Activated naive CD4-positive, alpha-beta T cell treated with Interleukin-2 at 50 U/mL for 16 hours (primary cell): ENCODE measurements at places on chromosomes 3 and 15.

DNA sequence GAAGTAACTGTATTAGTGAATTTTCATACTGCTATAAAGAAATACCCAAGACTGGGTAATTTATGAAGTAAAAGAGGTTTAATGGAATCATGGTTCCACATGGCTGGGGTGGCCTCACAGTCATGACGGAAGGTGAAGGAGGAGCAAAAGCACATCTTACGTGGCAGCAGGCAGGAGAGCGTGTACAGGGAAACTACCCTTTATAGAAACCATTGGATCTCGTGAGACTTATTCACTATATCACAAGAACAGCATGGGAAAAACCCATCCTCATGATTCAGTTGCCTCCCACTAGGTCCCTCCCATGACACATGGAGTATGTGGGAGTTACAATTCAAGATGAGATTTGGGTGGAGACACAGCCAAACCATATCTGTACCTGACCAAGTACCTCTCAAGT lies 812.3 kb upstream of the ALCAM start:
- no peak for DNase-seq

DNA sequence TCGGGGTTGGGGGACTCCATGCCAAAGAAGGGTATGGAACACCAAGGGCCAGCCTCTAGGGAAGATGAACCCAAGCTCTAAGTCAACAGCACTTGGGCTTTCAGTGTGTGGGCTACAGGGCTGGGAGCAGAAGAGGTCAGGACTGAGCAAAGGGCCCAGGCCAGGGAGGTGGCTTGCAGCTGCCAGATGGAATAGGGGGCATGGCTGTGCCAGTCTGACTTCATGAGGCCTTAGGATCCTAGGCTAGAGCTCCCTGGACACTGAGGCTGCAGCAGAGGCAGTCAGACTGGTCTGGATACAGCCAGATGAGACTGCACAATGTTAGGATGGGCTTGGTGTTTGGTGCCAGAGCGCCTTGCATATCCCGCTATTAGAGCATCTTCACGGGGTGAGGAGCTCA lies 3.8 kb downstream of the RASGRF1 start:
- no peak for DNase-seq

DNA sequence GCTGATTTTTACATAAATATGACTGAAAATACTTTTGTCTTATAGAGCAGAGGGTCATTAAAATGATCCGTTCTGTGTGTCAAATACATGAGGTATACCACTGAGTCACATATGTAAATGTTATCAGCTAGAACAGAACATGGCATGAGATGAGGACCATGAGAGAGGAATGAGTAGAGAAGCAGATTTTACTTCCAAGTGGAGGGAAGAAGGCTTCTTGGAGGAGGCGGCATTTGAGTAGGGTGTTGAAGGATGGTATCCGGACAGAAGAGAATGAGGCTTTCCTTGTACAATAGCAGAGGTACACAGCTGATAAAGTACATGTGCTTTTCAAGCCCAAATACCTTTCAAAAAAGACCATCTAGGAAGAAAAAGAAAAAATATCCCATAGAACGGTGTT lies 4.8 kb downstream of the LIPC start:
- DNase-seq: no peak

DNA sequence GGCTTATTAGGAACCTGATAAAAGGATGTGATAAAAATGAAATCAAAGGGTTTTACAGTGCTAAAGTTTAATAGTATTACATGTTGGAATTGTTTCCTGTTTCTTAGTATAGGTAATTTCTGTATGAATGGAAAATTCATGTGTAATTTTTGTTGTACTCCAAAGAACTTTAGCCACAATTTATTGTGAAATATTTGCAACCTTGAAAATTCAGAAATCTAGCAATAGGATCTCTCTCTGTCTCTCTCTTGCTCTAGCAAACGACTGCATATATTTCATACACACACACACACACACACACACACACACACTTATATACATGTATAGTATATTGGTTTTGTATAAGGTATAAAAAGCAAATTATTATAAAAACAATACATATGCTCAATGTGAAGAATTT lies 59.6 kb downstream of the PIAS1 start:
- no peak for DNase-seq

GRCh38 chr3:60322298-60322856 lies 928.9 kb downstream of the FHIT start:
- DNase-seq: no peak

GRCh38 chr3:42165211-42165610 lies 74.1 kb downstream of the TRAK1 start:
- DNase-seq: no peak

GRCh38 chr3:65597226-65597951 lies 441.3 kb downstream of the MAGI1 start:
- DNase-seq: no peak

GRCh38 chr15:94119298-94119811 lies 112.0 kb upstream of the MCTP2 start:
- no peak for DNase-seq

DNA sequence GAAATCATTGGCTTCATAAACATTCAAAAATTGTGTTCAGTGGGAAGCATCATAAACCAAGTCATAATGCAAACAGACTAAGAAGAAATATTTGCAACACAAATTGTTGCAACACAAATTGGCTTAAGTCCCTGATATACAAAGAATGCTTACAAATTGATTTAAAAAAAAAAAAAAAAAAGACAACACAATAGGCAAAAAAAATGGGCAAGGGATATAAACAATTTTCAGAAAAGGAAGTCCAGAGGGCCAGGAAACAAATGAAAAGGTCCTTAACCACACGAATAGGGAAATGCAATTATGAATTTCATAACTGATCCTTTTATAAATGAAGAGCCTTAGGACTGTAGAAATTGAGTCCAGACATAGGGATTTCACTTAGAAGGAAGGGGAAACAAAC lies 98.9 kb downstream of the LRRK1 start:
- DNase-seq: no peak

- no peak for DNase-seq
Observed at GRCh38 chr3:74332165-74332564, 282.3 kb downstream of the CNTN3 start.

DNA sequence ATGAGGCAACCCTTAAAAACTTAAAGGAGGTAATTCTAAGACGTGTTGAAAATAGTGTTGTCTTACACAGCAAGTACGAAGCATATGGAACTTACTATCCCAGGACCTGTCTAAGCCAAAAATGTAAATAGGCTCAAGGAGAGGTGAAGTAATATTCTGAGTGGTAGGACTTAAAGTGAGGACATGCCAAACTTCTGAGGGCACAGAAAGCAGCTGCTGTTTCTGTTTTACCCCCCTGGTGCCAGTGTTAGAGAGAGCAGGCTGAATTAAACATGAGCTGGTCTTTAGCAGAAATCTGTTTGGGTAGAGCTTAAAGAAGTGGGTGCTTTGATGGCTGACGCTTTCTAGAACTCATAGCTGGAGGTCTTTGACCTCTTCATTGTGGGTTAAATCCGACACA lies 149.7 kb upstream of the NPHP3 start:
- no peak for DNase-seq

GRCh38 chr3:48552111-48552951 lies 4.3 kb downstream of the PFKFB4 start:
- no peak for DNase-seq

GRCh38 chr3:10008588-10009344 lies 17.5 kb upstream of the FANCD2 start:
- peak; percentile 88 for DNase-seq

DNA sequence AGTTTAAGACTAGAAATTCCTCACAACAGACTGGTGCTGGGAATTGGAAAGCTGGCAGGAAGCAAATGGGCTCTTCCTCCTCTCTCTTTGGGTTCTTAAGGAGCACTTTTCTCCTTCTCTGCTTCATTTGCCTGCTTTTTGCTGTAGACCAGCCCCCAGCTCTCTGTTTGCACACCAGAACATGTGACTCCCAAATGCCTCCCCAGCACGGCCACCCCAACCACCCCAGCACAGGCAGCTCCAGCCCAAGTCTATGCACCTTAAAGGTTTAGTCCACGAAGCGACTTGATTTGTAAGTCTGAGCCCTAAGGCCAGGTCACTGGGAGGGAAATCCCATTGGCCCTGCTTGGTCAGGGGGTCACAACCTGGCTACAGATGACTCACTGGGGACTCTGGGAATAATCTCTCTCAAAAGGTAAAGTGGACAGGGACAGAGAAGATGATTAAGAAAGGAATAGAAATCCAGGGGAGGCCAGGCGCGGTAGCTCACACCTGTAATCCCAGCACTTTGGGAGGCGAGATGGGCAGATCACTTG lies 377.8 kb upstream of the PROK2 start:
- DNase-seq: no peak

- DNase-seq: no peak
Observed at GRCh38 chr15:57580428-57580827, 11.3 kb upstream of the MYZAP start.

DNA sequence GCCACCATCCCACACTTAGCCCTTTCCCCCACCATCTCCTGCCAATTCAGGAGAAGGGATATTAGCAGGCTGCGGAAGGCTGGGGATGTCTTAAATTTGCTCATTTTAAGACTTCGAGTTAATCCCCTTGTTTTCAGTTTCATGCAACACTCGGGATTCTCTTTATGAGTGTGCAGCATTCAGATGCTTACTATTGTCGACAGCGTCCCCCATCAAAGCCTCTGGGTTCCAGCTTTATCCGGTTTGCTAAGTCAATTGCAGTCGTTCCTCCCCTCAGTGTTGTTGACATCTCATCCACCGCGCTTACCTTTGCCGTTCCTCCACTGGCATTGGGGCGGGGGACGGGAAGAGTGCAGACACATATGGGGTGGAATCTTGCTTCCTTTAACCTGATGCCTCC lies 220.2 kb downstream of the VPS13C start:
- no peak for DNase-seq

DNA sequence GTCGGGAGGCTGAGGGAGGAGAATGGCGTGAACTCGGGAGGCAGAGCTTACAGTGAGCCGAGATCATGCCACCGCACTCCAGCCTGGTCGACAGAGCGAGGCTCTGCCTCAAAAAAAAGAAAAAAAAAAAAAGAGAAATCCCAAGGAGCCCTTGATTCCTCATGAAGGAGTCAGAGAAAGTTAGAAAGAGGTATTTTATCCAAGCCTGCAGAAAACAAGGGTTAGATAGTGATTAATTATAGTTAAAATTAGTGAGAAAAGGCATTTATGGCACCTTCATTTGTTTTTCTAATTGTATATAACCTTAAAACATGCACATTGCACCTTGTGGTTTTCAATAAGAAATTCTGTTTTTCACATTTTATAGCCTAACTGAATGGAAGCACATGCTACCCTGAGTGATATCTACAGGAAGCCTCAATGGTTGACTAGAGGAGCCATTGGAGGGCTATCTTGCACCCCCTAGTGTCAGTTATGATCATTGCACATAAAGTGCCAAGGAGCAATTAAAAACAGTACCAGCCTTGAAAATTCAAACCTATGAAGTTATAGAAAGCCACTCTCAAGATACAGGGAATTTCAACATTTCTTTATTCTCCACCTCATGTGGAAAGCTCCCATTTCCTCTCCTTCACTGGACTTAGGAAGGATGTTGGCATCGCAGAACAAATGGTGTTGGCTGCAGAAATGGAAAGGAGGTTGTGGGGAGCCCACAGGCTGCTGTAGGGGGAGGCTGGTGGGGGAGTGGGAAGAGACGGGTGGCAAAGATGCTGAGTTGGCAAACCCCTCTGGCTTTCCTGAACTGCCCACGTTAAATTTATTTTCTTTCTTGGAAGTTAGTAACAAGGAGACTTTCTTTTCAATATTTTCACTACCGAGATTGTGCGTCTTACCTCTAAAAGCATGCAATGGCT lies 48.5 kb downstream of the ITGA11 start:
- no peak for DNase-seq

- no peak for DNase-seq
Observed at GRCh38 chr3:104066658-104067057, 1300.1 kb upstream of the ALCAM start.

DNA sequence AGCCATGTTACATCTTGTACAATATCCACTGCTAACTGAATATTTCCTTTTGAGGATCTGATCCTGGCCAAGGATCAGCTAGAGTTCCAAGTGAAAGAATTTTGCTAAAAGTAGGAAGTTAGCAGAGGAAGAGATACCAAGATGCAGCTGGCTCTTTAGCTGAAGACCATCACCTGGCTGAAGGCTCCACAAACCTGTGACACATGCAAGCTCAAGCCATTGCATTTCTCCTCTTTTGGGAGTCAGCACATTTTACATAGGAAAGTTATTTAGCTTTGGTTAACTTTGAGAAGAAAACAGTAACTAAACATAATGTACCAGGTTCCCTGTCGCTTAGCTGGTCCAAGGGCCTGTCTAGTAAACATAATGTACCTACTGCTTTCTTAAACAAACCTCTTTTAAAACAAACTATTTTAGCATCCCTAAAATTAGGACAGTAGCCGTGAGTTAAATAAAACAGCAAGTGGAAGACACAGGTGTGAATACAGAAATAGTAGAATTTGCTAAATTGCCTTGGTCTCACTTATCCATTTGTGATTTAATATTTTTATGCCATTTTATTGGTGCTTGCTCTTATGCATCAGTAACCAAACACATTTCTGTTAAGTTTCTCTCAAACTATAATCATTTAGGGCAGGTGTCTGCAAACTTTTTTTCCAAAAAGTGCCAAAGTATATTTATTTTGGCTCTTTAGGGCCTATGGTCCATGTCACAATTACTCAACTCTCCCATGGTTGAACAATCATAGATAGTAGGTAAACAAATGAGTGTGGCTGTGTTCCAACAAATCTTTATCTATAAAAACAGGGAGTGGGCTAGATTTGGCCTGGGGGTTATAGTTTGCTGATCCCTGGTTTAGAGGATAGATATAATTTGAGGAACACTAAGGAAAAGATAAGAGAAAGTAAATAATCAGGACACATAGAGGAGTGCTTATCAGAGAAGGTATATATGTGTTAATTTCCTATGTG lies 11.2 kb downstream of the GCSAM start:
- no peak for DNase-seq

- no peak for DNase-seq
Observed at GRCh38 chr3:170301405-170301804, 56.1 kb upstream of the SKIL start.

GRCh38 chr3:150783920-150784746 lies 21.2 kb upstream of the SIAH2 start:
- peak; percentile 25 for DNase-seq

DNA sequence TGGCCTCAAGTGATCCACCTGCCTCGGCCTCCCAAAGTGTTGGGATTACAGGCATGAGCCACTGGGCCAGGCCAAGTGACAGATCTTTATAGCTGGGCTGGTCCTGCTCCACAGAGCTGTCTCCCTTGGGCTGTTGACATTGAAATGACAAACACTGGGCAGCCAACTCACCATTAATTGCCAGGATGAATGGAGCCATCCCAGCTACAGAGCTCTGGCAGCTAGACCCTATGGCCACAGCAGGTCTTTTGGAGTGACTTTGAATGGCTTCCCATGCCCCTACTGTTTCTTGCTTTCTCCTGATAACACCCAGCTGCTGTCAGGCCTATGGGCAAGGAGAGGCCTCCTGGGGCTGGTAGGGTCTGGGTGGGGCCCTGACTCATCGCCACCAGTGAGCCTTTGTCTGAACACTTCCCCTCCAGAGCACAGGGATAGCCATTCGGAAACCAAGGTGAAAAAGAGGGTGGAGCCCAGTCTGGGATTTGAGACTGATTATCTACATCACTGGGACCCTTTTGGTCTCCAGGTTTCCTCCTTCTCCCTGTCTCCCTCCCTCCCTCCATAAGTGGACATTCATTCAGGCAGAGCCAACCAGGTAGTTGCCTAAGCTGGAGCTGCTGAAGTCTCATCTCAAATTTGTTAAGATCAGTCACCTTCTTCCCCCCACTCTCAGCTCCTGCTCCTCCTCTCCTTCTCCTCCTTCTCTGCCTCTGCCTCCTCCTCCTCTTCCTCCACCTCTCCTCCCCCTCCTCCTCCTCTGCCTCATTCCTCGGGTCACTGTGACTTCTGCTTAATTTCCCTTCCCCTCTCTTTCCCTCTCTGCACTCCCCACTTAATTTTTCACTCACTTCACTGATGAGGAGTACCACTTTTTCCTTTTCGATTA lies 34.0 kb downstream of the BHLHE40 start:
- no peak for DNase-seq

- DNase-seq: no peak
Observed at GRCh38 chr3:32544894-32545293, 25.8 kb downstream of the DYNC1LI1 start.
